ENCODE measurements at places on chromosomes 3 and 15.
A peak's percentile ranks its signal among the peaks of the same experiment; 100 is the strongest.

- DNase-seq, result no peak
- H3K4me1 ChIP-seq, result no peaks in the 10 kb centered on the region
- H3K4me3 ChIP-seq, result no peak overlapping the region
These were observed 618.0 kb downstream of the CADM2 start for GRCh38 chr3:85576697-85577200.

DNA sequence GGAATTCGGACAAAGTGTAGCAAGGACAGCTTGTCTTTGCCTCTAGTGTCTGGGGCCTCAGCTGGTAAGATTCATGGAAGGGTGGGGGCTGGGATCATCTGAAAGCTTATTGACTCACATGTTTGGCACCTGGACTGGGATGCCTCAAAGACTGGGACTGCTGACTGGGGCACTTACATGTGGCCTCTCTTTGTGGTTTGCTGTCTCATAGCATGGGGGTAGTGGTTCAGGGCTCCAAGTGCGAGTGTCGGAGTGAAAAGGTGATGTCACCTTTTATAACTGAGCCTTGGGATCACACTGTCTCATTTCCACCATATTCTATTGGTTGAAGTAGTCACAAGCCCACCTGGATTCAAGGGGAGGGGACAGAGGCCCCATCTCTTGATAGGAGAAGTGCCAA is 6.8 kb downstream of the MFSD1 start:
- H3K27ac ChIP-seq, result peak overlapping the region; percentile 34
- no peaks in the 10 kb centered on the region for H3K4me1 ChIP-seq
- no peak overlapping the region for H3K4me3 ChIP-seq
- H3K36me3 ChIP-seq, result no peaks in the 10 kb centered on the region
- no peak for DNase-seq
- H3K27me3 ChIP-seq, result no peaks in the 10 kb centered on the region

DNA sequence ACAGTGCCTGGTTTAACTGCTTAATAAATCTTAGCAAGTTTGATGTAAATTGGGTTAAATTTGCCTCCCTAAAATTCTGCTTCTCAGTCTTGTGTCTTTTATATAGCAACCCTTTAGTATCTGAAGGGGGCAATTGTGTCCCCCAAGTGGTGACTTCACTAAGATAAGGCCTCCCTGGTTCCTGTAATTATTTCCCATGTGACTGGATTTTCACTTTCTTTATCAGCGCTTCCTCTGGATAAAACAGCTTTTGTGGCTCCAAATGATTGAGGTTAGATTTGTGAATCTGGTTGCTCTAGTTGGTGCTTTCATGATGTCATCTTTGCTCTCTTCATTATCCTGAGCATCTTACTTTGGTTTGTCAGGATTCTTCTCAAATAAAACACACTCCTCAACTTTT is 334.3 kb upstream of the CTDSPL start:
- no peaks in the 10 kb centered on the region for H3K4me1 ChIP-seq
- H3K27ac ChIP-seq, result no peak overlapping the region
- H3K4me3 ChIP-seq, result no peak overlapping the region
- DNase-seq, result no peak
- peaks cover 10% of the 10 kb centered on the region for H3K36me3 ChIP-seq

DNA sequence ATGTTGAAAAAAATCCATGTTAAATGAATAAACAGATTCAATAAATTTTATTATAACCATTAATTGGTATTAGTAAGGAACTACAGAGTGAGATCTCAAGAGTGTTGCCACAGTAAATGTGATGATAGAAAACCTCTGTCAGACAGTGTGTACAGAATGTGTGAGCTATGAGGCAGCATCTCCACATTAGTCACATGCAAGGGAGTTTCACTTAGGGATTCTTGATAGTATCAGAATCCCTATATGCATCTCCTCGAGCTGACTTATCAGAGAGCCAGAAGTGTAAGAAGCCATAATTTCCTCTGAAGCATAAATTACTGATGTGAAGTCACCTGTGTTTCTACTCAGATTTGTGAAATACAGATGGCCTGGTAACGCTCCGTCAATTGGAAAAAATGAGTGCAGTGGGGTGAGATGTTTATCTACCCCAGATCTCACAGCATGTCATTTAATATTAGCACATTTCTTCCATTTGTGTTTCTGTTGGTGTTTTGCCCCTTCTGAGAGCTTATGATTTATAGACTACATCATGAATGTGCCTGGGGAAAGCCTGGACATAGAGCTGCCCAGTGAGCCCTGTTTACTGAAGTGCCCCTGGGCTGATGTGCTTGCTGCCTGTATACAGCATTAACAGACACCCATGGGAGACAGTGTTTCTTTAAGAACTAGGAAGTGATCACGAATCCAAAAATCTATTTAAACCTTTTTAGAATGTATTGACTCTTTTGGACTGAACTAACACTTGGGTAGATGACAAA is 262.4 kb downstream of the CPNE4 start:
- no peaks in the 10 kb centered on the region for H3K36me3 ChIP-seq
- H3K4me3 ChIP-seq, result no peak overlapping the region
- H3K27ac ChIP-seq, result no peak overlapping the region
- no peak for DNase-seq
- H3K27me3 ChIP-seq, result no peaks in the 10 kb centered on the region

GRCh38 chr3:108818404-108818803 is 4.2 kb upstream of the TRAT1 start:
- H3K27ac ChIP-seq, result no peak overlapping the region
- H3K27me3 ChIP-seq, result no peaks in the 10 kb centered on the region
- no peak for DNase-seq
- no peak overlapping the region for H3K4me3 ChIP-seq

DNA sequence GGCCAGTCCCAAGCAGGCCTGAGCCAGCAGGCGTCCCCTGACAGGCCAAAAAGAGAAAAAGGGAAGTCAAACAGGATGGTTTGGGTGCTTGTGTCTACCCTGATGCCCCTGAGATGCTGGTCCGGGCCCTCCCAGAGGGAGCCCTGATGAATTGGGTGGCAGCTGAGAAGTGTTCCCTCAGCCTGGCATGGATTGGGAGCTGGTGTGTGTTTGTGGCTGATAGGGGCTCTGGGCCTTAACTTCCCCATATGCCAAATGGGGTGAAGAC is 1.4 kb downstream of the FBLN2 start:
- H3K27ac ChIP-seq, result no peak overlapping the region
- DNase-seq, result no peak
- H3K27me3 ChIP-seq, result peaks cover 88% of the 10 kb centered on the region
- H3K4me3 ChIP-seq, result no peak overlapping the region
- H3K4me1 ChIP-seq, result no peaks in the 10 kb centered on the region
